Retina (tissue), 1 donor: ENCODE measurements at places on chromosomes 11 and 22.
A peak's percentile ranks its signal among the peaks of the same experiment; 100 is the strongest.

- peak; percentile 37 for DNase-seq
Measured at GRCh38 chr11:33405834-33406602, 148.8 kb downstream of the HIPK3 start.

- no peak for DNase-seq
Measured at GRCh38 chr11:13364388-13364787, 86.8 kb downstream of the BMAL1 start.

DNA sequence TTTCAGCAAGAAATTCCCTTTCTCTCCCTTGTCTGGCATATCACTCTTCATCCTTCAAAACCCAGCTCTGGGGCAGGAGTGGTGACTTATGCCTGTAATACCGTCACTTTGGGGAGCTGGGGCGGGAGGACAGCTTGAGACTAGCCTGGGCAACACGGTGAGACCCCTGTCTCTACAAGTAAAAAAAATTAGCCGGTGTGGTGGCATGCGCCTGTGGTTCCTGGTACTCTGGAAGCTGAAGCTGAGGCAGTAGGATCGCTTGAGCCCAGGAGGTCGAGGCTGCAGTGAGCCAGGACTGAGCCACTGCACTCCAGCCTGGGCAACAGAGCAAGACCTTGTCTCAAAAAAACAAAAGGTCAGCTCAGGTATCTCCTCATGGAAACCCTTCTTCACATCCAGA lies 1.4 kb upstream of the RCE1 start:
- DNase-seq, result no peak

GRCh38 chr11:25758145-25758661 lies 573.7 kb upstream of the ANO3 start:
- no peak for DNase-seq

DNA sequence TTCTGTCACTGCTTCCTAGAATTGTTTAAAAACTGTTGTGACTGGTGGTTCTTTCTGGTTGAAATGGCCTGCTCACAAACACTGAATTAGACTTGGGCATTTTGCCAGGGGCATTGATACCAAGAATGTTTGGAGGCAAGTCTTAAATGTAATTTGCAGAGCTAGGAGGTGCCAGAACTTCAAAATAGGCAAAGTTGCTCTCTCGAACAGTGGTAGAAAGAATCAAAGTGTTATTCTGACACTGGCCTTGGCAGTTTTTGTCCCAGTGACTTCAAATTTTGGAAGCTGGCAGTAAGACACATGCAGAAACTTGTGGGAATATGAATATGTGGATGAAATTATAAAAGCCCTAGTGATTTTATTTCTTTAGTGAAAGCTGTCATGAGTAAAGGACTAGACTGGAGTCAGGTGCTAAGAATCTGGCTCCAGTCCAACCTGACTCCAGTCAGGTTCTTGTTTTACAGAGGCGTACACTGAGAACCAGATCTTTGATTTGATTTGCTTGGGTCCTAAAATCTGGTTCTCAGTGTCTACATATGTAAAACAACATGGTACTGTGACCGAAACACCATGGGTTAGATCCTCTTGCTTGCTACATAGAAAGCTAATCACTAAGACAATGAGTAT lies 20.9 kb downstream of the SVIP start:
- DNase-seq, result no peak

DNA sequence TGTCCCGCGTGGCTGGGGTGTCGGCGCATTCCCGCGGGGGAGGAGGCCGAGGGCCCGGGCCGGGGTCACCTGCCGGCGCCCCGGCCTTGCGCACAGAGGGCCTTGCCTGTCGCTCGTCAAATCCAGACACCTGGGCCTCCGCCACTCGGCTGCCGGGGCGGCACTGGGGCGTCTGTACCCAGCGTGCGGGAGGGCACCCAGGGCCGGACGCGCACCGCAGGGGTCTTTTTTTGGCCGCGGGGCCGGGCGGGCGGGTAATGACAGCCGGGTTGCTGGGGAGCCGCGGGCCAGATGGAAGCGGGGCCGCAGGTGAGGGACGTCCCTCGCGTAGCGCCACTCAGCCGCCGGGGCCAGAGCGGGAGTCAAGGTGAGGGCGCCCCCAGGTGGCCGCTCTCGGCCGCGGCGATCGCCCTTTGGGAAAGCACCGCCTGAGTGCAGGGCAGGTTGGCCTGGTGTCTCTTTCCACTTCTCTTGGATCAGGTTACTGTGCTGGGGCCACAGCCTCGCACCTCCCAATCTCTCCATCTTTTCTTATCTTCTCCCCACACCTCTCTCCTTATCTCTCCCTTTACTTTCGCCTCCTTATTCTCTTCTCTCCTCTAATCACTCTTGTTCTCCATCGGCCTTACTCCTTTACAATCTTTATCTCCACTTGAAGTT lies 3.5 kb downstream of the PHLDB1 start:
- DNase-seq, result peak; percentile 82

DNA sequence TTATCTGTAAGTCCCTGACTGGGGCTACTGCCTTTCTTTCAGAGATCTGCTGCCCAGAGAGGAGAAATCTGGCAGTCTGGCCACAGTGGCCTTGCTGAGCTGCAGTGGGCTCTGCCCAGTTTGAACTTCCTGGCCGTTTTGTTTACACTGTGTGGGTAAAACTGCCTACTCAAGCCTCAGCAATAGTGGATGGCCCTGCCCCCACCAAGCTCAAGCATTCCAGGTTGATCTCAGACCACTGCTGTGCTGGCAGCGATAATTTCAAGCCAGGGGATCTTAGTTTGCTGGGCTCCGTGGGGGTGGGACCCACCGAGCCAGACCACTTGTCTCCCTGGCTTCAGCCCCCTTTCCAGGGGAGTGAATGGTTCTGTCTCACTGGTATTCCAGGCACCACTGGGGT lies 117.5 kb downstream of the TRPC6 start:
- DNase-seq, result no peak

GRCh38 chr11:72621008-72621610 lies 53.1 kb downstream of the PDE2A start:
- no peak for DNase-seq

- peak; percentile 29 for DNase-seq
Measured at GRCh38 chr22:31223786-31224191, 11.7 kb downstream of the LIMK2 start.

DNA sequence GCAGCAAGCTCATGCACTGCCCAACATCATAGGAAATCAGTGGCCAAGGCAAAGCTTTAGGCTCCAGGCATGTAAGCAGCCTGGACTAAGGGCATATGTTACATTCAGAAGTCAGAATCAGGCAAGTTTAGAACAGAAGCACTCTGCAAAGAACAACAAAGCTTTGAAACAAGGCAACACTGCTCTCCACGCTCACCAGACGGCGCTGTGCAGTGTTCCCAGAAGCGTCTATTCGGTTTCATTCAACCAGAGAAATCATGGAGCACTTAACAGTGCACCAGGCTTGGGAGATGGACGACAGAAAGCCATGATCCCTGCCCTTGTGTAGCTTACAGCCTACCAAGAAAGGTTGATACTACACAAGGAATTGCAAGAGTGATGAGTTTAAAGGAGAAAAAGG lies 555.8 kb downstream of the BUD13 start:
- no peak for DNase-seq

- no peak for DNase-seq
Measured at GRCh38 chr11:79396001-79396400, 44.8 kb downstream of the TENM4 start.

- DNase-seq, result no peak
Measured at GRCh38 chr11:73513707-73514106, 84.2 kb downstream of the FAM168A start.

GRCh38 chr22:35560366-35560765 lies 19.7 kb downstream of the RASD2 start:
- DNase-seq, result no peak

DNA sequence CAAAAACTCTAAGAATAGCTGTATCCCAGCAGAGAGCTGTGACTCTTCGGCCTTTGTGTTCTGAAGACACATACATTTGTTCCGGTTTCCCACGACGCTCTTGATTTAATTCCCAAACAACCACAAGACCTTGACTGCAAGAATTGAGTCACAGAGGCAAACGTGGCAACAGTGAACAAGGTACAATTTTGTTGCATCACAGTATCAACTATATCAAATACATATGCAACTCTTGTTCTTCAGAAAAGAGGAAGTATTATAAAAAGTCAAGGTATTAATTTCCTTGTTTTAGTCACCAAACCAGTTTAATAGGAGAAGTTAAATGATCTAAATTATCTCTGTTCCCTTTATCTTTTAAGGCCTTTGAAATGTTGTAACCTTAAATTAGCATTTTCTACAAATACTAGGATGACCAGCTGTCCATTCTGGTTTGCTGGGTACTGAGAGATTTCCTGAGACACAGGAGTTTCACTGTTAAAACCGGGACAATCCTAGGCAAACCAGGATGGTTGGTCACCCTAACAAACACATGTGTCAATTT lies 11.1 kb downstream of the HPS5 start:
- DNase-seq, result no peak

DNA sequence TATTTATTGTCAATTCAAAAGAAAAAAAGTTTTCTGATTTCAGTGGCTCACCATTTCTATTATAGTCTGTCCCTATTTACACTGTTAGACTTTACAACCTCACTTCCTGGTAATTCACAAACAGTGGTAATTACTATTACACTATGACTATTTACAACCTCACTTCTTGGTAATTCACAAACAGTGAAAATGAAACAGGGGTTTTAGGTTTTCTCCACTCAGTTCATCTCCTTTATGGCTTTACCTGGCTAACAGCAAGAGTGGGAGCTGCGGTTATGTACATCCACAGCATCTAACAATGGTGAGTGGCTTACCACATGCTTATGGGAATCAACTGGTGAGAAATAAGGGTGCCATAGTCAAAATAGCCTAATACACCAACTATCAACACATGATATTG lies 166.4 kb downstream of the CASP12 start:
- no peak for DNase-seq

DNA sequence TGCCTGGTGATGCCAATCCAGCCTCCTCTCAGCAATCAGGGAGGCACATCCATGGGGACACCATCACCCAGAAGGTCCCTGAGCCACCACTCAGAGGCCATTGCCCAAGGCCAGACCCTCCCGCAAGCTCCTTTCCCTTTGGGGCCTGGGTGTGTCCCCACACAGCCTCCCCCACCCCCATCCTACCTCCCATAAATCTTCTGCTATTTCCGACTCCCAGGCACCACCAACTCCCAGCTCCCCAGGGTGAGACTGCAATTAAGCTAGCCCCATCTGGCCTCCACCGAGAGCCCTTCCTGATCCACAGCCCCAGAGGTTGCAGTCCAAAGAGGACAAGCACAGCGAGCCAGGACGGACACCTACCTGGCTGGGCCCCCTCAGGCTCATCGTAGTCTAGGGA lies 6.3 kb downstream of the ARHGAP1 start:
- no peak for DNase-seq

GRCh38 chr22:44363980-44364750 lies 51.4 kb upstream of the SHISAL1 start:
- DNase-seq, result no peak

GRCh38 chr22:33891455-33891854 lies 28.8 kb downstream of the LARGE1 start:
- no peak for DNase-seq

- no peak for DNase-seq
Measured at GRCh38 chr22:48077699-48078098, 1315.2 kb downstream of the TBC1D22A start.

- peak; percentile 63 for DNase-seq
Measured at GRCh38 chr22:46044621-46045458, 67.9 kb upstream of the WNT7B start.

GRCh38 chr22:39408173-39408572 lies 8.6 kb downstream of the TAB1 start:
- DNase-seq, result no peak

GRCh38 chr22:44024288-44024921 lies at the start of gene PARVB:
Gene PARVB, plus strand, starts transcription at chr22:44024302. Its CDS starts 38 bp downstream, at chr22:44024340.
- peak; percentile 62 for DNase-seq

DNA sequence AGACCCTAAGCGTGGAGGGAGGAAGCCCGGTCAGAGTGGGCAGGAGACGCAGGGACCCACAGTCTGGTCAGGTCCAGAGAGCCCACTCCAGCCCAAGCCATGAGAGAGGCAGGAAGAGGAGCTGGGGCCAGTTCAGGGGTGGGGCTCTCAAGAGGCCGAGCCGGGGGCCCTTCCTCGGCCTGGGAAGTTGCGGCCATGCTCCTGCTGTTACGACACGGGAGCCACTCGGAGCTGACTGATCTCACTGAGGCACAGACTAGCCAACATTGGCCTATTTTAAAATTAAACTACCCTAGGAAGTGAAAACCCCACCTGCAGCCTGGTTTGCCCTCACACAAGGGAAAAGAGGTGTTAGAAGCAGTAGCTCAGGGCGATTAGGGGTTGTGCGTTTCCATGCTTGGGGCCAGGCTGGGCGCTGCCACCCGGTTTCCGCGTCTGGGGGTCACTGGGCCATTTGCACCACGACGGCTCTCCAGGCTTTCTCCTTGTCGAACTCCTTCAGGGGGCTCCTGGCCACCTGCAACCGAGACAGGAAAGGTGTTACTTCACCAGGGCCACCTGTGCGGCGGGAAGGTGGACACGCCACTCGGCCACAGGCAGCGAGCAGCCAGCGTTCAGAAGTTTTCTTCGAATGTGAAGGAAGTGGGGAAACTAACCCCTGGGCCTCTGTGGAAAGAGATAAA lies 3.2 kb upstream of the TTLL8 start:
- DNase-seq, result no peak

- DNase-seq, result no peak
Measured at GRCh38 chr22:17339095-17339693, 30.1 kb upstream of the CECR2 start.

DNA sequence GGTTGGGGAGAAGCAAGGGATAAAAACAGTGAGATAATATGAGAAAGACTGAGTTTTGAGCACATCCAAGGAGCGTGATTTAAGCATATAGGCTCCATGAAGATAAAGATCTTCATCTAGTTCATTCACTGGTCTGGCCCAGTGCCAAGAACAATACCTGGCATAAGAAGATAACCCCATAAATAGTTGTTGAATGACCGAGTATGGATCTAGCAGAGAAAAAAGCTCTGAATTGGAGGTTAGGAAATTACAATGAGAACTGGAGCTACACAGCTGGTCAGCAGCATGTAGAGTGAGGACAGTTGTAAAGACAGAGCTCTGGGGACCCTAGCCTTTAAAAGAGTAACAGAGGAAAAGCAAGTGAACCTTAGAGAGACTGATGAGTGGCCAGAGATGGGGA lies 33.0 kb upstream of the PAK1 start:
- DNase-seq, result no peak

DNA sequence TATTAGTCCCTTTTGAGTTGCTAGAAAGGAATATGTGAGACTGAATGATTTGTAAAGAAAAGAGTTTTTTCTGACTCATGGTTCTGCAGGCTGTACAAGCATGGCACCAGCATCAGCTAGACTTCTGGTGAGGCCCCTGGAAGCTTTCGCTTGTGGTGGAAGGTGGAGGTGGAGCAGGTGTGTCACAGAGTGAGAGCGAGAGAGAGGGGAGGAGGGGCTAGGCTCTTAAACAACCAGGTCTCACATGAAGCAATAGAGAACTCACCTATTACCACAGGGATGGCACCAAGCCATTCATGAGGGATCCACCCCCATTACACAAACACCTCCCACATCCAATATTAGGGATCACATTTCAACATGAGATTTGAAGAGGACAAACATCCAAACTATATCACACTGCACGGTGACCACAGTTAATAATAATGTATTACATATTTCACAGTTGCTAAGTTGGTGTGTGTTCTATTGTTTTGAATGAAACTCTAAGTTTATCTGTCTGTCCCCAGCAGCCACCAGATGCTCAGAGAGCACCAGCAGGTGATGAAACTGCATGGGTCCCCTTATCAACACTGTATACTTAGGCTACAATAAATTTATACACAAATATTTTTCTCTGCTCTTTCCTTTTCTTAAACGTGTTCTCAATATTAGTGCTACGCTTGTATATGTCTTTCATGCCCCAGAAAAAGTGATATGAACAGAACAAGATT lies 14.1 kb downstream of the ZFP91 start:
- no peak for DNase-seq
